Right cardiac atrium (tissue), 5 donors: ENCODE measurements at places on chromosomes 16 and 17. TPM values are rescaled to one million over a fixed set of nuclear protein-coding genes. Genes with fewer than 3 reads are reported as not detected.
A peak's percentile ranks its signal among the peaks of the same experiment; 100 is the strongest.

The KRTAP1-1 gene
- total RNA-seq, result not detected

The FOXF1 gene
- 0.35 TPM for total RNA-seq

The LITAFD gene
- not detected for total RNA-seq

DNA sequence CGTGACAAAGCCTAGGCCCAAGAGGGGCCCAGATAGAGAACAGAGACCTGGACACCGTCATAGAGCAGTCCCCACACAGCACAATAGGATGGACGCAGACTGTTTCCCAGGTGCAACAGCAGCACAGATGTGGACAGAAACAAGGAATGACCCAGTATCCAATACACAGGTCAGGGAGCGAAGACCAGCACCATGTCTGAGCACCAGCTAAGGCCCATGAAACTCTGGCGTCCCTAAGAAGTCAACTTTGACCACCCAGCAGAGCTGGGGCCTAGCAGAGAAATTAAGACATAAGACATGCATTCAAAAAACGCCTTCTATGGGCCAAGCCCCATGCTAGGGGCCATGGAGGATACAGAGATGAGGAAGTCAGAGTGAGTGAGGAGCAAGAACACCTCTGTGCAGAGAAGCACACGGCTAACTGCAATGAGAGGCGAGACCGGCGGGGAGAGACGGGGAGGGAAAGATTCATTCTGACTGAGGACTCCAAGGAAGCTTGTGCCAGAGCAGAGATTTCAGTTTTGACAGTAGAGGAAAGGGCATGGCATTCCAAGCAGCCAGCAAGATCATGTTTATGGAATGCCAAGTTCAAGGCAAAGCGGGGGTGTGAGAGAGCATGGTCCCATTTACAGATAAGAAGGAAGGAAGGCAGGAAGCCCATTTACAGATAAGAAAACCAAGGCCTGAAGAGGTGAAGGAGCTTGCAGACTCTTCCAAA, 50.8 kb downstream of the PITPNM3 start:
- DNase-seq, result no peak

DNA sequence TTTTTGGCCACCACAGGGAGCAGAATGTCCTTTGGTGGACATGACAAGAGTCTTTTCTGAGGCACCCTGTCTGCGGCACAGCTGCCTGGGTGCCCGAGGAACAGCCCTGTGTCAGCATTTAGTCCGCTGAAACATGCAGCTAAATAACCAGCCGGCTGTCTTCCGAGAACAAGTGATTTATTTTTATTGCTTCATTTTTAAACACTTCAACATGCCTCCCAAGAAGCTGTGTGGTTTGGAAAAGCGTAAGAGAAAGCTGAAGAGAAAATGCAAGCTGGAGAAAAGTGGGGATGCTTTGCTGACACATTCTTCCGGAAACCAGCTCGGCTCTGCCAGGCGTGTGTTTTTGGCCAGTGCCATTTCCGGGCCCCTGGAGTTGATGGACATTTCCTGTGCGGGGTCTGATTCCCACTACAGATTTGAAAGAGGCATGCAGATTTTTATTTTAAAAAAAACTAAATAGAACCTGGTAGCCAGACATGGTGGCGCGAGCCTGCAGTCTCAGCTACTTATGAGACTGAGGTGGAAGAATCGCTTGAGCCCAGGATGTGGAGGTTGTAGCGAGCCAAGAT, 94.7 kb downstream of the SEC14L1 start:
- DNase-seq, result peak; percentile 82

The CCDC154 gene
- total RNA-seq, result 1.2 TPM

DNA sequence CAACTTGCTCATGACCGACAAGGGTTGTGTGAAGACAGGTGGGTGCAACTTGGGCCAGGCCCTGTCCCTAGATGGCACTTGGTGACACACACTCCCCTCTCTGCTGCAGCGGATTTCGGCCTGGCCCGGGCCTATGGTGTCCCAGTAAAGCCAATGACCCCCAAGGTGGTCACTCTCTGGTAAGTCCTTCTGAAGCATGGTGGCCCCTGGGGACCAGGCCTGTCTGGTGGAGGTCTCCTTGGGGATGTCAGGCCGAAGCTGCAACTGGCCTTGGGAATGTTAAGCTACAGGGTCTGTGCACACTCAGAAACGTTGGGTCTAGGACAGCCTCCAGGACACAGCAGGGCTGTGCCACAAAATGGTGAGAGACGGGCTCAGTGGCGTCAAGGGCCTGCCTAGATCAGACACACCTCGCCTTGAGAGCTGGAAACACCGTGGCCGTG, 6.8 kb downstream of the CDK10 start:
- no peak for DNase-seq

The RNF227 gene
- 2.1 TPM for total RNA-seq

- no peak for DNase-seq
Measured at GRCh38 chr17:39222866-39223834, 2.6 kb downstream of the STAC2 start.

DNA sequence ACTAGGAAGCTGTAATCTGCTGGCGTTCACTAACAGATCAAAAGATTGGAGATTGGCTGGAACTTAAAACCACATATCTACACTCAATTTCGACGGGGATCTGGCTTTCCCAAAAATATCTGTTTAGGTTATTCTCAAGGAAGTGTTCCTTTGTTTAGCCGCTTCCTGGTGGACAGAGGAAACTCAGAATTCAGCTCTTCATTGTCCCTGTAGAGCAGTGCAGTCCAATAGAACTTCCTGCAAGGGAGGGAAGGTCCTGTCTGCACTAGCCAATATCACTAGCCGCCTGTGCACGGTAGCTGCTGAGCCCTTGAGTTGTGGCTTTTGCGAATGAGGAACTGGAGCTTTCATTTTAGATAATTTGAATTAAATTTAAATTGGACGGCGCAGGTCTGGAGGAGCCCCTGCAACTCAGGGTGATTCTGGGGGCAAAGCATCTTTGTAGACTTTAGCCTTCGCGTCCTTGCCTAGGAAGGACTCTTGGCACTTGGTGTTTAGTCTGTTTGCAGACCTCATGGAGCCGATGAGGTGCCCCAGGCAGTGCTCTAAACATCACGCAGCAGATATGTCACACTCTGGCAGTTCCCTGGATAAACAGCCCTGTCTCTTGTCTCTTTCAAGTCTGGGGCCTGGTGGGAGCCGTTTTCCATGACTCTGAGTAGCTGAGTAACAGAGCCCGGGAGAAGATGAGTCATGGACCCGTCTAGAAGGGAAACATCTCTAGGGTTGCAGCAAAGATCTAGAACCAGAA, 122.2 kb downstream of the CCDC182 start:
- no peak for DNase-seq

The ZNF205 gene
- 6.4 TPM for total RNA-seq

- DNase-seq, result no peak
Measured at GRCh38 chr17:40417258-40417608, 463 bp downstream of the TOP2A start.

- no peak for DNase-seq
Measured at GRCh38 chr16:11526655-11527350, 59.9 kb downstream of the LITAF start.

DNA sequence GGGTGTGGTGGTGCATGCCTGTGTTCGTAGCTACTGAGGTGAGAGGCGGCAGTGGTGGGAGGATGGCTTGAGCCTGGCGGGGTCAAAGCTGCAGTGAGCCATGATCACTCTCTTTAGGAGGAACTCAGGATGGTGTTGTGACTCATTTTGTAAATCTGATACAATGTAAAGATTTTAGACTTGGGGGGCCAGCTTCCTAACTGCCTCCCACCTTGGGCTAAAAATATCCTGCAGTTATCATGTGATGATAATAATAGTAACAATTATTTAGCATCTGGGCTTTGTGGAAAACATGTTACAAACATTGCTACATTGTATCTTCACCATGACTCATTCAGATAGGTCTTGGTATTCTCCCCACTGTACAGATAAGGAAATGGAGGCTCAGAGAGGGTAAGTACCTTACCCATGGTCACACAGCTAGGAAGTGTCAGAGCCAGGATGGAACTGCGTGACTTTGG, 7.4 kb downstream of the CTNS start:
- DNase-seq, result no peak

The ANKRD13B gene
- 11.0 TPM for total RNA-seq

- no peak for DNase-seq
Measured at GRCh38 chr17:30220414-30220813, 15.1 kb downstream of the SLC6A4 start.

DNA sequence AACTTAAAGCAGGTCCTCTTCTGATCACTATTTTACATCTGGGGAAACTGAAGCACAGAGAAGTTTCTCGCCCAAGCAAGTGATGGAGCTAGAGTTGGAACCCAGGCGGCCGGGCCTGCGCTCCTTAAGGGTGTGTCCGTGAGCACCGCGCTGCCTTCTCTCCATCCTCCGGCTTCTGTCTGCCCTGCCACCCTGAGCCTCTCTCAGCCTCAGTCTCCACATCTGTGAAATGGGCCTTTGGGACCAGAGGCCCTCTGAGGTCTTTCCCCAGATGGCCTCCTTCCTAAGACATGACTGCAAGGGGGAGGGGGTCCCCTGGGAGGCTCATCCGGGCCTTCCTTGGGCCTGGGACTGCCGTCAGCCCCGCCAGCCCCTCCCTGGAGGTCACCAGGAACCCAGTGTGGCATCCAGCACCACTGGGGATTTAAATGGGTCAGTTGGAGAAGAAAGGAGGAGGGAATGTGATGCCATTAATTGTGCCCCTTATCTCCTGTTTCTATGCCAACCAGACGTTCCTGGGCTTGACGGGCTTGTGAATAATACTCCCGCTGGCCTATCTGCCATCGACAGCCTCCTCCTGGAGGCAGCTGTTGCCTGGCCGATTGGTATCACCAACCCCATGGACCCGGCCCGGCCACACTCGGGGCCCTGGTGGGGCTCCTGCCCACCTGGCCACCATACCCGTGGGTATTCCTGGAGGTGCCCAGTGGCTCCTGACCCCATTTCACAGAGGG, 5.1 kb downstream of the ZFPM1 start:
- no peak for DNase-seq

DNA sequence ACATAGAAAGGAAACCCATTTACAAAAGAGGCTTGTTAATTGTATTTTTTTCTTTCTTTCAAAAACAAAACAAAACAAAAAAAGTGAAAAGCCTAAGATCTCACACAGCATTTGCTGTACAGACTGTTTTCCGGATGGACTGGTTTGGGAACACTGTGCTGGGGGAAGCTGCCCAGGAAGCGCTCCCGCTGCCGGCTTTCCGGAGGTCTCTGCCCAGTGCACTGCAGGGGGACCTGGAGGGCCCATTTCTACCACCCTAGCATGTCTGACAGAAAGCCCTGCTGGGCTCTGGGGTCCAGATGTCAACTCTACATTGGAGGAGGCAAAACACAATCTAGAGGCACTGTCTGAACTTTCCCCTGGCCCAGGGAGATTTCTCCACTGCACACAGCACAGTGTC, 26.3 kb upstream of the CLEC18B start:
- peak; percentile 61 for DNase-seq

DNA sequence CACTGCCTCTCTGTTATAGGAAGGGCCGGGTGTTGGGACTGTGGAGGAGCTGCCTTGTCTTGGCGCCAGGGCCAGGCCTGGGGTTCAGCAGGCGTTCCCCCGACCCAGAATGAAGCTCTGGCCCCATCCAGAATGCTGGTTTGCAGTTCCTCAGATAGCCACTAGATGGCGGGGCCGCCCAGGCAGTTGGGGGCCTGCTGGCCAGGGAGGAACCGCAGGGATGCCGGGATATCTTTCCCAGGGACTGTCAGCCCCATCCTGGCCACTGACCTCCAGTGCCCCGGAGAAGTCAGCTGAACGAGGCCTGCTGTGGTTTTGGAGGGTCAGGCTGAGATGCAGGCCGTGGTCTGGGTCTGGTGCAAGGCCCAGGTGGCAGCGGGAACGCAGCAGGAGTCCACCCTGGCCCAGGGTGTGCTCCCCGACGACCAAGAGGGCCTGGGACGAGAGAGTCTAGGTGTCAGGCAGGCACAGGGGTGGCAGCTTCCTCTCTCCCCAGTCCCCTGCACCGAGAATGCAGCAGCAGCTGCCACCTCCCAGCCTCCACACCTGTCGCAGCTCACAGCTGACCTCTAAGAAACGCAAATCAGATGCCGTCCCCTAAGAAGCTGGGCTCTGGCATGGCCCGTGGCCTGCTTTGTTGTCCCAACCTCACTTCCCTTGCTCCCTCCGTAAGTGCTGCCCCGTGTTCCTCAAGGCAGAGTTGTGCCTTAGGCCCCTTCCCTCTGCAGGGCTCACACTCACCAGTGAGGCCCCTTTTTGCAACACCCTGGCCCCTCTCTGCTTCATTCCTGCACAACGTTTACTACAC, 51.2 kb downstream of the RMI2 start:
- peak; percentile 71 for DNase-seq

The CMTM1 gene
- total RNA-seq, result 1.8 TPM

- DNase-seq, result peak; percentile 86
Measured at GRCh38 chr17:21551081-21551881, 141.0 kb upstream of the KCNJ18 start.

- DNase-seq, result no peak
Measured at GRCh38 chr17:66378296-66378695, 75.9 kb downstream of the PRKCA start.

DNA sequence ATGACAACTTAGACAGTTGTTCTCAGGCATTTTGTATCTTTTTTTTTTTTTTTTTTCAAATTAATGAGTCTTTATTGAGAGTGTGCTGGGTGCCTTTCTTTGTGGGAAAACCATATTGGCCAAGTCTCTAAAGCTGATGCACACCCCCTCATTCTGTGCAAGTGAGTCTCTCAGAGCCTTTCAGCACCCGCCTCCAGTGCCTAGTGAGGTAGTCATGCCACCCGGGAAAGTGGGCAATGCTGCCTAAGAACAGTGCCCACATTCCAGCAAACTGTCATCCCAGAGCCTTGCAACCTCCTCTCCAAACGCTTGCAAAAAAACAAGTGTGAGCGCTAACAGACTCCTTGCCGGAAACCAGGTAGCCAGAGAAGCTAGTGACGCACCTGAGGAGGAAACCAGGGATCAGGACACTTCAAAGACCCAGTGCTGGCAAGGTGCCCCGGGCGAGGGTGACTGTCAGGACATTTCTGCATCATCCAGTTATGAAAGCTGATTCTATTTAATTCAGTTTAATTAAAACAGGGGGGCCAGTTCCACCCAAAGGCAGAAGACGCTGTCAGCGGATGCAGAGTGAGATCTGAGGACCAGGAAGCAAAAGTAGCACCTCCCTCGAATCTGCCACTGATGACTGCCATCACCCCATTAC, 34.9 kb downstream of the SMARCE1 start:
- DNase-seq, result no peak

GRCh38 chr16:88560714-88561484, 9.3 kb upstream of the ZC3H18 start:
- DNase-seq, result peak; percentile 37

The KRT33A gene
- not detected for total RNA-seq

DNA sequence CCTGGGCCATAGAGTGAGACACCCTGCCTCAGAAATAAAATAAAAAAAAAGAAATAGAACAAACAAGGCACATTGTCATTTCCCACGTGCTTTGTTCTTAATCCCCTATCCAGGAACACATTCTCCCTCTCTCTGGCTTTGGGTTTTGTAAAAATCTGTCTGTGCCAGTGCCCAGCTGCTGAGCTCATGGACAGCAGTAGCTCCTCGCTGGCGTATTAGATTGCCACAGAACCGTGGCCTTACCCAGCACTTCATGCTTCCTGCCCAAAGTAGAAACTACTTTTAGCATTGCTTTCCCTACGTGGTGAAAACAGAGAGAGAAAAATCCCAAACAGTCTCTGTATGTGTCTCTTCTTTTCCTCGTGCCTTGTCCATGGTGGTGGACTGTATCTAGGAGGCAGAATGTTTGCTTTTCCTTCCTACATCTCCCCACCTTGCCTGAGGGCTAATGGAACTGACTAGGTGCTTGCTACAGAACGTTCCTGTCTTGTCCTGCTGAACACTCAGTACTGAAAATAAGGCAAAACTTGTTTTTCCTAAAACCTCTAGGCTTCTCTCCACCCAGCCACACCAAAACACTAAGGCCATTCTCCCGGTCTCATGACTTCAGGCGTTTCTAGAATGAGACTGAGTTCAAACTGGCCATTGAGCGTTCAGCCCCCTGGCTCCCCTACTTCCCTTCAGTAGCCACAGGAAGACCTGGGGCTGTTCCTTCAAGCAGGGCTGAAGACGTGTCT, 26.1 kb downstream of the MNT start:
- no peak for DNase-seq
